ENCODE measurements at places on chromosomes 11 and 22.

GRCh38 chr11:130070109-130070845 lies 583 bp downstream of the APLP2 start:
- peak; percentile 20 for DNase-seq

DNA sequence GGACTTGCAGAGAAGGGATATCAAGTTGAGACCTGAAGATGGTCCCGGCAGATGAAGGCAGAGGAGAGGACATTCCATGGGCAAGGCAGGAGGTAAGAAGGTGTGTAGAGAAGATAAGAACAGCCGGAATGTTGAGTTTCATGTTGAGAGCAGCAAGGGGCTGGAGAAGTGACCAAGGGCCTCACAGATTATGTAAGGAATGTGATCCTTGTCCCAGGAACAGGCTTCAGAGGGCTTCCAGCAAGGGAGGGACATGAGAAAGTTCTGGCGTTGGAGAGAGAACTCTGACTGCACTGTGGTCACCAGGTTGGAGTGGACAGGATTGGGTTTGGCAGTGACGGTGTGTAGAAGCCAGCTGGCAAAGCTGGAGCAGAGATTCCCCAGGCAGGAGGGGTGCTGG lies 27.6 kb upstream of the PPFIA1 start:
- no peak for DNase-seq

- no peak for DNase-seq
Observed at GRCh38 chr11:12042215-12042676, 33.8 kb upstream of the DKK3 start.

DNA sequence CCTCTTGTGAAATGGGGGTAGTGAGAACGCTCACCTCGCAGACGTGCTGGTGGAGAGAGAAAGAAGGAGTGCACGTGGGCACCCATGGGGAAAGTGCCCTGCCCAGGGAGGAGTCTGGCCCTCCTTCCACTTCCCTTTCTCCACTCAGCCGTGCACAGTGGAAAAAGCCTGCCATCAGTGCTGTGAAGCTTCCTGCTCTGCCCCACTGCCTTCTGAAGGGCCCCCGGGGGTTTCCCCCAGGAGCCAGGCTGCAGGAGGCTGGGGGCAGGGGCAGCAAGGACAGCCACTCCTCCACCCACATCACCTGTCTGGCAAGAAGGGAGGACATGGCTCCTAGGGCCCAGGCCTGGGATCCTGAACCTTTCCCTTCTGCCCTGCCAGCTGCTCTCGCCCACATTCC lies 7.6 kb downstream of the TP53I11 start:
- DNase-seq: no peak

- DNase-seq: no peak
Observed at GRCh38 chr11:45448561-45448960, 162.4 kb upstream of the SYT13 start.

- DNase-seq: no peak
Observed at GRCh38 chr11:73241300-73241699, 23.2 kb downstream of the P2RY2 start.

GRCh38 chr22:27306771-27307170 lies 494.8 kb downstream of the MN1 start:
- DNase-seq: no peak

DNA sequence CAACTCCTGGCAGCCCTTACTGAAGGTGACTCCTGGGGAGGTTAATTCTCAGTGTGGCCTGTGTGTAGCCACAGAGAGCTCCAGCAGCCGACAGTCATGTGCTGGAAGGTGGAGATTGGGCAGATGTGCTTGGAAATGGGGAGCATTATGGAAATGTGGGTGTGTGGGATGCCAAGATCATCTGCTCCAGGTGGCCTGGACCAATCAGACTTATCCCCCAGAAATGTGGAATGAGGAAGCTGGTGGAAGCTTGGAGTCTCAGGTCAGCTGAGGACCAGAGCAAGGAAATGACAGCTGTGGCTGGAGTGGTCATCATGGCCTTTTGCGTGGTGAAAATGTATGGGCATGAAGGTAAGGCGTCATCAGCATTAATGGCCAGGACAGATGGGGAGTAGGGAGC lies 234.0 kb downstream of the MIAT start:
- DNase-seq: no peak

- no peak for DNase-seq
Observed at GRCh38 chr11:128419012-128419767, 168.2 kb downstream of the ETS1 start.

DNA sequence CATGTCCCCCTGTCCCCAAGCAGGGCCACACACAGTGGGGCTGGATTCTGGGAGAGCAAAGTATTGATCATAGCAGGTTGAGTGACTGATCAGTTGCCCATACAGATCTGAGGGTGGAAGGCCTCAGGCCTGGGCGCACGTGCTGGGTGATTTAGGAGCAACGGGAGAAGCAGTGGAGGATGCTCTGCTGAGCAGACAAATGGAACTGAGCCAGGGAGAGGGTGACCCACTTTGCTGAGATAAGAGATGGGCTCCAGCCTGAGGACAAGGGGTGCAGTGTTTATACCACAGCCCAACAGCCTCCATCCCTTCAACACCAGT lies 15.0 kb downstream of the GNAZ start:
- no peak for DNase-seq

DNA sequence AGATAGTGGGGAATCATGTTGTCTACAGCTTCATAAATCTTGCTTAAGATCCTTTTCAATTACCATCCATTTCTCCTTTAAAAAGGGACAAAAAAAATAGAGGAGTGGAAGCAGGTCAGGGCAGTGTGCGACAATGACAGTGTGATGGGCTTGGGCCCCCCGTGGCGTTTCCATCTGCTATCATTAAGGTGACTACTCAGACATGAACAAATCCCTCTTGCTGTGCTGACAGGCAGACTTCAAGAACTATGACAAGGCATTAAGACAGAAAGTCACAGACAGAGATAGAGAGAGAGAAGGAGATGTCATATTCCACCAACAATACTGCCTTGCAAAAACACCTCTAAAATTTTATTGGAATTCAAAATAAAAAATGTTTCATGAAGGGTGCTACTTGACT lies 263.2 kb downstream of the DCDC1 start:
- DNase-seq: no peak

DNA sequence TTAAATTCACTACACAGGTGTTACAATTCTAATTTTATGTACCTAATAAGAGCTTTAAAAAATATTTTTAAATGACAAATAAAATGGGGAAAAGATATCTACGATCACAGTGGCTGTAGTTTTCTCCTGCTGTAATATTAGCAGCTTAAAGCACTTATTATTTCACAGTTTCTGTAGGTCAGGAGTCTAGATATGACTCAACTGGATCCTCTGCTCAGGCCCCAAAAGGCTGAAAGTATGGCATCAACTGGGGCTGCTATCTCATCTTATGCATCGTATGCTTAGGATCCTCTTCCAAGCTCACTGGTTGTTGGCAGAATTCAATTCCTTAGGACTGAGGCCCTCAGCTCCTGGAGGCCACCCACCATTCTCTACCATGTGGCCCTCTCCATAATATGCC lies 12.8 kb downstream of the FBXO3 start:
- DNase-seq: no peak

Data from stimulated activated CD4-positive, alpha-beta T cell treated with anti-CD3 and anti-CD28 coated beads, Interleukin-15, amount 100 ng/mL, for 1 hour (primary cell).